ENCODE measurements at places on chromosomes 6 and 20.

DNA sequence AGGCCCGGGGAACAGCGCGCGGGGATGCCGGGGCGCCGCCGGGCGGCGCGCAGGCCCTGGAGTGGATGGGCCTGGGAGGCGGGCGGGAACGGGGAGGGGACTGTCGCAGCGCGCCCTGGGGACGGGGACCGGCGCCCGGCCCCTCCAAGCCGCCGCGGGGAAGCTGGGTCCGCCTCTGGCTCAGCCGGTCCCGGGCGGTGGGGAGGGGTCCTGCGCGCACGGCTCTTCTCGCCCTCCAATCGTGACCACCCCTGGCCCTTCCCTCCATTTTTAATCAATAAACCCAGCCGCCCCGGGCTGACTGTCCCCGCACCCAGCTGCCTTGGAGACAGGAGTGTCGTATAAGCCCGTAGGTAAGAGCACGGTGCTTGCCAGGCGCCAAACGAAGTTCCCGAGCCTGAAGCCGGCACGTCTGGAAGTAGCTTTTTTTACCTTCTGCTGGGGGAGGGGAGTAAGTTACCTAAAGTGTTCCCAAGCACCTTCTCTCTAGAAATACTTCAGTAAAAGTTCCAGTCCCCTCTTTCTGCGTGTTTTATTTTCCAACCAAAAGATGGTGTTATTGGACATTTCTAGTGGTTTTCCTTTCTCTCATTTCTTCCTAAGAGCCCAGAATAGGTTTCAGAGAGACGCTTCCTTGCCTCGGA lies 780 bp upstream of the TAF4 start:
- DNase-seq: peak; percentile 46

- no peak for DNase-seq
These were observed 100.2 kb upstream of the TMEM181 start for GRCh38 chr6:158459726-158460125.

DNA sequence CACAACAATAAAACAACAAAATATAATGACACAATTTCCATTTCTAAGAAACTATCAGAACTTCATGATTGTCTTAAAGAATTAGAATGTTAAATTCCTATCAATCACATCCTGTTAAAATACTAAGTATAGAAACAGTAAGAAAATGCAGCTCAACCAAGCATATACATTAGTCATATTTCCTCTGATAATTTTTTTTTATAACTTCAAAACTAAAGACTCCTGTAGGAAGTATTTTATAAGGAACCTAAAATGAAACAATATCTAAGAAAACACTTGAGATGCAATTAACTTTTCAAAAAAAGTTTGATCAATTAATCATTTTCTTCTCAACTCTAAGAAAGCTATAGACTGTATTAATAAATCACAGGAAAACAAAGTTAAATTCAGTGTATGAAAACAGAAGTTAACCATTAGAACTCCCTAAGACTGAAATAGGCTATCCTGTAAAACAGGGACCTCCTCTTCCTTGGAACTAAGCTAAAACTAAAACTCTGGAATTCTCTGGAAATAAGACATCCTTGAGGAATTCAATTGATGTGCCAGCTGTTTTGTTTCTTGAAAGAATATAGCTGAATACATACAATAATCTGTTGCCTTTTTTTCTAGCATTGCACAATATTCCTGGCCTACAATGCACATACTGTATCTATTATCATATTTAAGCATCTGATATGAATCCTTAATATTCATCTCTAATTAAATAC lies 19.8 kb downstream of the FKBP5 start:
- DNase-seq: no peak

- DNase-seq: no peak
These were observed 62.9 kb downstream of the WDR27 start for GRCh38 chr6:169638915-169639314.

DNA sequence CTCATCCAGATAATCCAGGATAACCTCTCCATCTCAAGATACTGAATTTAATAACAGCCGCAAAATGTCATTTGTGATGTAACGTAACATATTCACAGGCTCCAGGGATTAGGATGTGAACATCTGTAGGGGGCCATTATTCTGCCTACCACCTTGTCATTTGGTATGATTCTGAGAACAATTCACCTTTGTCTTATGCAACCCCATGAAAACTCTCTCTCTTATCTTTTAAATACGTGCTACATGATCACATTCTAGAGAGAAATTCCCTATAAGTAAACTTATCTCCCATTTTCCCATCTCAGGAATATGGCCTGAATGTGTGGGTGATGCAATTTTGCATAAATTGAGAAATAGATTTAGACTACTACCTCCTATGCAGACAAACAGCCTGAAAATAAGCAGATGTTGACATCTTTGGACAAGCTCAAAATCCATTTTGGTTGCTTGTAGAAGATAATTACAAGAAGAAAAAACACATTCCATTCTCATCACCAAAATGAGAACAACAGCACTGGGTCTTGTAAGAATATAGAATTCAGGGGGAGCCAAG lies 255.4 kb upstream of the STXBP5 start:
- DNase-seq: no peak

- no peak for DNase-seq
These were observed 3.7 kb upstream of the SIRPA start for GRCh38 chr20:1891263-1892118.

GRCh38 chr20:25035921-25036320 lies 22.0 kb downstream of the ACSS1 start:
- DNase-seq: no peak

DNA sequence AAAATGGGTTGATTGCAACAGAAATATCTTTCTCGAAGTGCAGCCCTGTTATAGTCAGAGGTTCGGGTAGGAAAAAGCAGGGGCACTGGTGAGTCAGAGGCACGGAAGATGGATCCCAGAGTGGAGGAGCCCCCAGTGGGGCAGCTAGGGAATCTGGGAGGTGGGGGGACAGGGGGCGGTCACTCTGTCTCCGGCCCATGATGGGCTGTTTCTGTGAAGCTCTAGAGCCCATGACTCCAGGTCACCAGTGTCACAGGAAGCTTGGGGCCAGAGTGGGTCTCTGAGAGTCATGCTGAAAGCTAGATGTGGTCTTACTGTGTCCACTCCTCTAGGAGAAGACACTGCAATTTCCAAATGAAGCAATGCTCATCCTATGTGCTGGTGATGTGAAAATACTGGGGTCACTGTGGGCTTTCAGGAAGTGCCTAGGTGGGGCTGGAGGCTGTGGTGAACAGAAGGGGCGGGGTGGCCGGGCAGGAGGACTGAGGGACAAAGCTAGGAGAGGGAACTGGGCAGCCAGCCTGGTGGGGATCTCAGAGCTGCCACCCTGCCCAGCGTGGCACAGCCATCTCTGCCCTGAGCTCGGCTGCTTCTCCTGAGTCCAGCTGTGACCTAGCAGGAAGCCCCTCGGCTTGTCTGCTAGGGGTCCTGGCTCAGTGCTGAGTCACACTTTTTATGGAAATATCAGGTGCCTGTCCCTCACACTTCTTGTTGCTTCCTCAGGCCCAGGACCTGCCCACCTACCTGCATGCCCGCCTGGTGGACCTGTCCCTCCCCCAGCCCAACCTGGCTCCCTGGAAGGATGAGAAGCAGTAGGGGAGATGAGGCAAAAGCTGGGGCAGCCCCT lies 54.2 kb downstream of the IRF4 start:
- no peak for DNase-seq

GRCh38 chr6:48134246-48134645 lies 23.2 kb upstream of the PTCHD4 start:
- DNase-seq: no peak

DNA sequence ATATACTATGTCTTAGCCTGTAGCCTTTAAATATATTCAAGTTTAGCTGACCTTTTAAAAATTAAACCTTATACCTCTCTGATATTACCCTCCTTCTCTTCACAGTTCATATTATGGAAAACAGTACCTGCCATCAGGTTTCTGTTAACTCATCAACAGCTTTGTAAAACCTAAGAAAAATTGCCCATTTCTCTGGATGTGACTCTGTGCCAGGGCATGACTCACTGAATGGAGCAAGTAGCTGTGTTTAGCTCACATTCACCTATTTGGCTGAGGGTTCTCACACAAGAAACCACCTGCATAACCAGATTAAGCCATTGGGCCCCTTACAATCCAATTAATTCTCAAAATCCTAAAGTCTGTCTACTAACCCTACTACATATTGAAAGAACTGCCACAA lies 678.8 kb upstream of the MARCKS start:
- no peak for DNase-seq

DNA sequence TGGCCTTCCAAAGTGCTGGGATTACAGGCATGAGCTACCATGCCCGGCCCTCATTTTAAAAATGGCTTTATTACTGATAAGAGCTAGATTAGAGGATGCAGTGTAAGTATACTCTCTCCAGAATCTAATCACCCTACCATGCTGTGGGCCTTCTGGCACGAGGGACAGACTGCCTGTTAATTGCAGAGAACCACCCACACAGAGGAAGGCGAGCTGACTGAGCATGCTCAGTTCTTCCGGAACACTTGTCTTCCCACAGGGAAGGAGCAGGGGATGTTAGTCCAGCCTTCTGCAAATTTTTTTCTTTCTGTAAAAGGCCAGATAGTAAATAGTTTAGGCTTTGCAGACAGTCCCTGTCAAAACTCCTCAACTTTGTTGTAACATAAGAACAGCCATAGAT lies 48.9 kb downstream of the ALDH5A1 start:
- DNase-seq: no peak

GRCh38 chr6:54050750-54051149 lies 60.5 kb upstream of the MLIP start:
- no peak for DNase-seq

GRCh38 chr20:14556206-14556605 lies 218.8 kb upstream of the FLRT3 start:
- no peak for DNase-seq

- no peak for DNase-seq
These were observed 1.8 kb downstream of the HSPA12B start for GRCh38 chr20:3734111-3734843.

DNA sequence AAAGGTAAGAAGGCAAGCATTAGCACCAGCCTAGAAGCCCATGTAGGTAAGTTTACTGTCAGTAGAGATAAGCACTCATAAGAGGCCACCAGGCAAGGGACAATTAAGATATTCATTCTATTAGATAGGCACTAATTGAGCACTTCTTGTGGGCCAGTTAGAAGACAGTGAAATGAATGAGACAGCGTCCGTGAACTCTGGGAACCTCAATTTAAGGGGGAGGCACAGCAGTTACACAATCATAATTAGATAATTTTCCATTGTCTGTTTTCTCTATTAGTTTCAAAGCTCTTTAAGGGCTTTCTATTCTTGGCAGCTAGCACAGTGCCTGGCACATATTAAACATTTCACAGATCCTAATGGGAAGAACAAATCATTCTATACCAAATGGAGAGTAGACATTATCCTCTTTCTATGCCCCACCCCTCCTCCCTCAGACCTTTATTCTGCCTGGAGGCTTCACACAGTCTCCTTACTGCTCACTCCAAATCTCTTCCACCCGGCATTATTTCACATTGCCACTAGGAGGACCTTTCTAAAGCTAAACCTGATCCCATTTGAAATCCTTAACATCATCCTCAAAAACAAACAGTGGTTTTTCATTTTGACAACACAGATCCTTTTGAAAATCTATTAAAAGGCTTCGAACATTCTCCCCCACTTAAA lies 529.6 kb downstream of the ADGRB3 start:
- DNase-seq: no peak

GRCh38 chr20:11156922-11157321 lies 483.1 kb upstream of the JAG1 start:
- no peak for DNase-seq

DNA sequence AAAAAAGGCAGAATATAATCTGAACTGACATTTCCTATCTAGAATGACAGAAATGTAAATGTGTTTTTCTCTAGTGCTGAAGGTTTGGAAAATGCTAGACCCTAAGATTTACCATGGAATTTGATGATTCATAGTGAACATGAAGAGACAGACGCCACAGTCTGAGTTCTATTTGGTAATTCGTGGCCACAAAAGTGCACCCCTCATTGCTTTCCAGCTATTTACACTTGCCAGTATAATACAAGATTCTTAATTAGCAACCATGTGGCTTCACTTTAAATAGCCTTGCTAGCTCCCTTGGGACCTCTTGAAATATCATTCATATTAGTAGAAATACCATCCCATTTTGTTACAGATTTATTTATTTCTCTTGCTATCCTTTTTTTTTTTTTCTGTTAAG lies 636.8 kb downstream of the PRKN start:
- no peak for DNase-seq

- no peak for DNase-seq
These were observed 43.3 kb downstream of the DUSP22 start for GRCh38 chr6:335572-335971.

- no peak for DNase-seq
These were observed 34.3 kb downstream of the SLC22A23 start for GRCh38 chr6:3422435-3423070.

DNA sequence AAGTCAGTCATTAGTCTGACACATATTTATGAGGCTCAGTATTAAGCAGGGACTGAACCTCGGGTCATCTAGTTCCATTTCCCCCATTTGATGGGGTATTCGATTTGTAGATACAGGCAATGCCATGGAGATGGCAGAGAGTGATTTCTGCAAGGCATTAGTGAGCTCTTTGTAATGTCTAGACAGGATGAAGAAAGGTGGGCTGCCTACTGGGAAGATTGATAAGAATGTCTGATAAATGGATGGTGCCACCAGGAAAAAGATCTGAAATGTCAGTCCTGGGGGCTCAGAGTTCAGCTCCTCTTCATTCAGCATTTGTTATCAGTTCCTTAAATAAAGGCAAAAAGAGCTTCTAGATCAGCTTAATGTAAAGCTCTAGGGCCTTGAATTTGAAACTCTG lies 51.4 kb downstream of the HS3ST5 start:
- DNase-seq: no peak

GRCh38 chr6:34205466-34205865 lies 31.2 kb upstream of the HMGA1 start:
- DNase-seq: no peak

GRCh38 chr6:15106958-15107643 lies 138.8 kb upstream of the JARID2 start:
- DNase-seq: no peak

- DNase-seq: no peak
These were observed 51.2 kb downstream of the GRIK2 start for GRCh38 chr6:101444717-101445116.

GRCh38 chr6:15017261-15017660 lies 228.6 kb upstream of the JARID2 start:
- DNase-seq: no peak

DNA sequence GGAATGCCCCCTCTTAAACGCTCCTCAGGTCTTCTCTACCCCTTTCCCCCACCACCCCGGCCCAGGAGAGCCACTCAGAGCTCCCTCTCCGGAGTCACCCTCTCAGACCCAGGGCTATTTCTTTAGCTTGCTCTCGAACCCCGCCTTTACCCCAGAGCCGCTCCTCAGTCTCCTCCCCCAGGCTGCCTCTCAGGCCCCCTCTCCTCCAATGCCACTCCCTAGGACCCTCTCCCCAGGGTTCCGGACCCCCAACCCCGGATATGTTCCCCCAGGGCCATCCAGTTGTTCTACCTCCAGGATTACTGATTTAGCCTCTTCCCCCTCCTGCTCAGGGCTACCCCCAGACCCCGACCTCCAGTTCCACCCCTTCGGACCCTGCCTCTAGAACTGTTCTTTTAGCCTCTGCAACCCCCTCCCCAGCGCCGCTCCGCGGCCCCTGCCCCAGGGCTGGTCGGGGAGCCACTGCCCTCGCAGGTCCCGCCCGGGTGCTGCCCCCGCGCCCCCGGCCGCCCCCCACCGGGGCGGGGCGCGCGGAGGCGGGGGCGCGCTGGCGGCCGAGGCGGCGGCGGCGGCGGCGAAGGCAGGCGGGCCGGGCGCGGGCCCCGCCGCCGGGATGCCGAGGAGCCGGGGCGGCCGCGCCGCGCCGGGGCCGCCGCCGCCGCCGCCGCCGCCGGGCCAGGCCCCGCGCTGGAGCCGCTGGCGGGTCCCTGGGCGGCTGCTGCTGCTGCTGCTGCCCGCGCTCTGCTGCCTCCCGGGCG lies at the start of gene MMP24:
Gene MMP24 (plus strand): TSS at position 565 of the 758 bp plus-strand sequence. CDS start 49 bp downstream, at position 614.
- no peak for DNase-seq
